Left lung (tissue), 14 donors: ENCODE measurements at places on chromosomes 12 and 14. TPM values are rescaled to one million over a fixed set of nuclear protein-coding genes. Genes with fewer than 3 reads are reported as not detected.

Gene NR4A1
- total RNA-seq, result 36.4 TPM

Gene AMN
- total RNA-seq, result 16.9 TPM

GRCh38 chr12:116402163-116402939 lies 124.9 kb upstream of the MED13L start:
- peaks cover 20% of the 10 kb centered on the region for H3K4me1 ChIP-seq
- no peaks in the 10 kb centered on the region for H3K36me3 ChIP-seq
- DNase-seq, result no peak
- no peaks in the 10 kb centered on the region for H3K27me3 ChIP-seq

GRCh38 chr12:45615268-45615667 lies 114.2 kb upstream of the ARID2 start:
- DNase-seq, result no peak
- peaks cover 12% of the 10 kb centered on the region for H3K27me3 ChIP-seq
- no peaks in the 10 kb centered on the region for H3K4me1 ChIP-seq

Gene VRTN
- not detected for total RNA-seq

DNA sequence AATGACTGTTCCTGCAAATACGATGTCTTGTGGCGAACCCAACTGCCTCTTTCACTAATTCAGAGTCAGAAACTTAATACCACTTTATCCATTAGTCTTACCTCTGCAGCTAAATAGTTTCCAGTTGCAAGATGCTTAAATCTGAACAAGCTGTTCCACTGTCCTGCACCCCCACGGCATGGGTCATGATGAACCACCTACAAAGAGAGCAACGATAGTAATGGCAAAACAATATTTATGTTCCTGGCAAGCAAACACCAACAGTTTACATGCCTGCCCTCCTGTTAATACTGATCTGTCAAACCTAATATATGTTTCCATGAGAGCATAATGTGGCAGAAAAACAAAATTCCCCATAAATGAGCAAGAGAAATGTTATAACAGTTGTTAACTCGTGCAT lies 121.9 kb downstream of the ITPR2 start:
- no peak overlapping the region for H3K27ac ChIP-seq
- H3K4me1 ChIP-seq, result peaks cover 4% of the 10 kb centered on the region
- no peak for DNase-seq
- H3K36me3 ChIP-seq, result peaks cover 27% of the 10 kb centered on the region

Gene SYNDIG1L
- 0.39 TPM for total RNA-seq

DNA sequence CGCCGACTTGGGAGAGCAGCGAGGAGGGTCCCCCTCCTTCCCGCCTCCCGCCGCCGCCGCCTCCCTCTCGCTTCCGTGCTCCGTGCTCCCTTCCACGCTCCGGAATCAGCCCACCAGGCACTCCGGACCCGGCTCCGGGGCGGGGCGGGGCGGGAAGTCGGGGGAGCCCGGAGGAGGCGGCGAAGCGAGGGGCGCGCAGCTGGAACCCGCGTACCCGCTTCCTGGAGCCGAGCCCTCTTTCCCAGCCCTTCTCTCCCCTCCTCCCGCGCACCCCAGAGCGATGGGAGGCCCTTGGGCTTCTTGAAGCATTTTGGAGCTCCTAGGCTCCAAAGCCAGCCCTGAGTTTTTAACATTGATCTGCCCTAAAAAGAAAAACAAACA lies at the start of gene SYNDIG1L:
Gene SYNDIG1L, minus strand, starts transcription at position 9 of the 381 bp plus-strand sequence. CDS start 16,466 bp downstream, outside the sequence.
- H3K4me1 ChIP-seq, result peaks cover 4% of the 10 kb centered on the region
- H3K27me3 ChIP-seq, result no peaks in the 10 kb centered on the region
- H3K4me3 ChIP-seq, result no peak within 1 kb of the TSS
- DNase-seq, result no peak
- H3K27ac ChIP-seq, result no peak within 1 kb of the TSS
- no peaks in the 10 kb centered on the region for H3K36me3 ChIP-seq

- peak; percentile 90 for DNase-seq
- peak within 1 kb of the TSS; percentile 77 for H3K4me3 ChIP-seq
- no peaks in the 10 kb centered on the region for H3K36me3 ChIP-seq
- H3K4me1 ChIP-seq, result peaks cover 65% of the 10 kb centered on the region
- no peaks in the 10 kb centered on the region for H3K27me3 ChIP-seq
These were observed at the start of gene RNASE4 for GRCh38 chr14:20683891-20684661. Gene RNASE4 (plus strand): TSS chr14:20684560. CDS start chr14:20699372, 14,812 bp downstream.

Gene AKAP5
- 2.9 TPM for total RNA-seq

- no peak overlapping the region for H3K27ac ChIP-seq
- no peak overlapping the region for H3K4me3 ChIP-seq
- no peaks in the 10 kb centered on the region for H3K4me1 ChIP-seq
- no peaks in the 10 kb centered on the region for H3K27me3 ChIP-seq
- H3K36me3 ChIP-seq, result no peaks in the 10 kb centered on the region
- DNase-seq, result no peak
These were observed 236.2 kb upstream of the FBXO33 start for GRCh38 chr14:39668449-39668848.

DNA sequence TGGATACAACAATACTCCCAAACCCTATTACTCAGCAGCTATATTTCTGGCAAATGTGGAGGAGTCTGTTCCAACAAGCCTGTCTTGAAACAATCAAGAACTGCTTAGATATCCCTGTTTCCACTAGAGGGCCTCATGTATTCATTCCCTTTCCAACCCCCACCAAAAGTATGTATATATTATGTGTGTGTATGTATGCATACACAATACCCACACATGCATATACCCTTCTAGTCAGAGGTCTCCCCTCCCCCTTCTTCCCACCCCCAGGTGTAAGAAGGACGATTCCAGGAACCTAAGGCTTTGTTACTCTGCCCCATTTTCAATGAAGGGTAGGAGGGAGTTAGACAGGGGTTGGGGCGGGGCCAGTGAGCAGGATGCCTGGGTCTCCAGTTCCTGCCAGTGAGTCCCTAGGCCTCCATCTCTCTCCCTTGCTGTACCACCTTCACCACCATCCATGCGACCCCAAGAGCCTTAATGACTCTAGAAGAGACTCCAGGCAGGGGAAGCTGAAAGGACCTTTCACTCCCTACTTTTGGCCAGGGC lies at the start of gene DGKA:
Gene DGKA, plus strand, starts transcription at position 392 of the 546 bp plus-strand sequence. CDS start 5,342 bp downstream, outside the sequence.
- peaks cover 72% of the 10 kb centered on the region for H3K4me1 ChIP-seq

- H3K27ac ChIP-seq, result no peak overlapping the region
- no peaks in the 10 kb centered on the region for H3K4me1 ChIP-seq
- no peaks in the 10 kb centered on the region for H3K27me3 ChIP-seq
- H3K36me3 ChIP-seq, result no peaks in the 10 kb centered on the region
These were observed 10.5 kb upstream of the OR10P1 start for GRCh38 chr12:55626154-55626553.

GRCh38 chr12:27367078-27367477 lies 34.4 kb downstream of the BMAL2 start:
- H3K27ac ChIP-seq, result no peak overlapping the region
- no peak for DNase-seq
- no peaks in the 10 kb centered on the region for H3K27me3 ChIP-seq
- H3K36me3 ChIP-seq, result no peaks in the 10 kb centered on the region

Gene FAIM2
- 1.7 TPM for total RNA-seq

DNA sequence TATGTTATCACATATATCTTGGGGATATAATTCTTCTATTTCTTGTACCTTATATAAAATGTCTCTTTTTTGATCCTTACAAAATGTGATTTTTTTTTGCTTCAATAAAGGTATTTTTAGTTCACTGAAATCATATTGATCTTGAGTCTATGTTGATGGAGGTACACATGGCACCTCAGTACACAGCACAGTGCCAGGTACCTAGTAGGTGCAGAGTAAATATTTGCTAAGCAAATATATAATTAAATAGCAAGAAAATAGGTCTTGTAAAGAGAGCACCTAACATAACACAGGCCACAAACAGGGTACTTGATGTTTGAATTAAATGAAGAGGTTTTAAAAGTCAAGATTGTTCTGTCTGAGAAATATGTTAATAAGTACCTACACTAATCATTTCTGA lies 69.7 kb downstream of the CIT start:
- H3K36me3 ChIP-seq, result no peaks in the 10 kb centered on the region
- H3K27ac ChIP-seq, result no peak overlapping the region
- H3K27me3 ChIP-seq, result no peaks in the 10 kb centered on the region

DNA sequence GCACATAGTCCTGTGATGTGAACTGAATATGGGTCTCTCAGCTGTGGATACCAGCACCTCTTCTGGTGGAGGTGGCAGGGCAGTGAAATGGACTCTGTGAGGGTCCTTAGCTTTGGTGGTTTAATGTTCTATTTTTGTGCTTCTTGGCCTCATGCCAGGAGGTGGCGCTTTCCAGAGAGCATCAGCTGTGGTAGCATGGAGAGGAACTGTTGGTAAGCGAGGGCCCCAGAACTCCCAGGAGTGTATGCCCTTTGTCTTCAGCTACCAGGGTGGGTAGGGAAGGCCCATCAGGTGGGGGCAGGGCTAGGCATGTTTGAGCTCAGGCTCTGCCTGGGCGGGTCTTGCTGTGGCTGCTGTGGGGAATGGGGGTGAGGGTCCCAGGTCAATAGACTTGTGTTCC lies 241.7 kb downstream of the AEBP2 start:
- no peaks in the 10 kb centered on the region for H3K36me3 ChIP-seq
- no peaks in the 10 kb centered on the region for H3K27me3 ChIP-seq
- H3K4me1 ChIP-seq, result no peaks in the 10 kb centered on the region
- DNase-seq, result no peak
- H3K27ac ChIP-seq, result no peak overlapping the region

GRCh38 chr12:24954261-24954660 lies 5.4 kb upstream of the BCAT1 start:
- no peaks in the 10 kb centered on the region for H3K4me1 ChIP-seq
- peaks cover 6% of the 10 kb centered on the region for H3K27me3 ChIP-seq
- no peak overlapping the region for H3K27ac ChIP-seq
- H3K36me3 ChIP-seq, result no peaks in the 10 kb centered on the region
- H3K4me3 ChIP-seq, result no peak overlapping the region
